ENCODE measurements at places on chromosomes 7 and 10. TPM values are rescaled to one million over a fixed set of nuclear protein-coding genes. Genes with fewer than 3 reads are reported as not detected.

Gene BUD31
- total RNA-seq: 176 TPM

Gene RET
- total RNA-seq: not detected

Gene RBP4
- not detected for total RNA-seq

Gene LSM8
- total RNA-seq: 39.1 TPM

Measured in activated naive CD4-positive, alpha-beta T cell treated with anti-CD3 and anti-CD28 coated beads for 36 hours (primary cell).